ENCODE measurements at places on chromosomes 3 and 15.

DNA sequence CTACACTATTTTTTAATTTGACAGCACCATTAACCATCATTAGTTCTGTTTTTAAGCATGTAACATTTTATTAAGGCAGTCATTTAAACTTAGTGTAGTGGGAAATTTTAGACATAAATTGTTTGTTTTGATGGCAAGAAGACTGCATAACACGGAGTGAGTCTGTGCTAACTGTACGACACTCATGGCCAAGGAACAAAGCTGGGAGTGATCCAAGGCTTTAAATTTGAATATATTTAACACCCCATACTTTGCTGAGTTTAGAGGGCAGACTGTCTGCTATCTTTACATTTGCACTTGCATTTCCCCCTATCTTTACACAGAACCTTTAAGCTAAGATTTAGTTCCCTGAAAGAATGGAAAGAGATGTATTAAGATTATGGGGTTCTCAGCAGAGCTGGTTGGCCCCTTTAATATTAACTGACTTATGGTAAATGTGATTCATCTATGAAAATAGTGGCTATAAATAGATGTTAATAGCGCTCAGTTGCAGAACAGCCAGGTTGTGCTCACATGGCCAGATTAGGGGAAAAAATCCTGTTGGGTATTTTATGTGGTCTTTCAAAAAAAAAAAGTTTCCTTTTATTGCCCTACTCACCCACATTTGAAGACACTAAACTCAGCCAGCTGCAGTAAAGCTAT is 120.7 kb downstream of the CMSS1 start:
- no peak for DNase-seq

DNA sequence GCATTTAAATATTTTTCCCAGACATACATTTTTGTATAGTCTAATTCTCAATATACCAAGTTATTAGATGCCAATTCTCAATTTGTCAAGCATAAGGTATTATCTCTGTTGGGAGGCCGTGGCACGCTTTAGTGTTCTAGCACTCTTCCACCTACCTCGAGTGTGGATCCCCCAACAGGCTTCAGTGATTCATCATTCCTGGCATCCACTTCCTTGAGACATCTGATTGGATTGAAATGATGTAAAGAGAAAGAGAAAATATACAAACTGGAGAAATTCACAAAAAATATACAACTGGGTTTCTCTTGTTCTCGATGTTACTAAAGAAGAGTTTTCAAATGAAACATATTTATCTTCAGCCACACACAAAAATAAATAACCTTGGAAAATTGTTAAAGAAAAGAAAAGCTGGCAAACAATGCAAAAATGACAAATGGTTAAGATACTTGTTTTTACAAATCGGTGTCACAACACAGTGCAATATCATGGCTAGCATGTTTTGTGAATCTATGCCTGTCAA is 218.0 kb upstream of the CDIN1 start:
- no peak for DNase-seq

DNA sequence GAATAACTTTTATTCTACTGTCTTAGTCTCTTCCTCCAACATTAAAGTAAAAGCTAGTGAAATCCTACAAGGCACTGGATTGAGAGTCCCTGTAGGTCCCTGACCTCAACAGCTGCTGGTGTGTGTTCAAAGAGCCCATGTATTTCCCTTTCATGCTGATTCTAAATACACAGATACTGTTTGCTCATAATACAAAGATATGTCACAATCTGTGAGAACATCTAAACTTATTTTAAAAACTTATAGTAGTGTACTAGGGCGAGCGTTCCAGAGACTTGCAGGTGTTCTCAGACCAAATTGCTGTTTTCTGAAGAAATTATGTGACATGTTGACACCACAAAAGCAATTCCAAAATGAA is 145.9 kb upstream of the LIPC start:
- DNase-seq: no peak

DNA sequence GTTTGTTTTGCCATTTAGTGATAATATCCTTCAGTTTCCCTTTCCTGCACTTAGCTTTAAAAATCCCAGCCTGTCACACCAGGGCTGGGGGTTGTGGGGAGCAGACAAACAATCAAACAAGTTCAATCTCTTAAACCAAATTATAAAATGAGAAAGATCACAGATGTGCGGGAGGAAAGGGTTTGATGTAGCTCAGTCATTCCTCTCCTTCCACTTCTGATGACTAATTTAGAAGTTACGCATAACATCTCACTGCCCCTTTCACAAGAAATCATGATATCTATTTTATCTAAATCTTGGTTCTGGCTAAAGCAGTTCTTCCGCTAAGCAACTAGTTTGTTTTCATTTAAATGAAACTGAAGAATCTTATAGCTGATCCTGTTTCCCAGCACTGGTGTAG is 34.1 kb upstream of the ATG7 start:
- DNase-seq: no peak
